ENCODE measurements at places on chromosomes 5 and 9.

- no peak for DNase-seq
Measured at GRCh38 chr5:145104106-145104505, 731.0 kb downstream of the PRELID2 start.

- no peak for DNase-seq
Measured at GRCh38 chr5:78607864-78608263, 40.7 kb downstream of the LHFPL2 start.

DNA sequence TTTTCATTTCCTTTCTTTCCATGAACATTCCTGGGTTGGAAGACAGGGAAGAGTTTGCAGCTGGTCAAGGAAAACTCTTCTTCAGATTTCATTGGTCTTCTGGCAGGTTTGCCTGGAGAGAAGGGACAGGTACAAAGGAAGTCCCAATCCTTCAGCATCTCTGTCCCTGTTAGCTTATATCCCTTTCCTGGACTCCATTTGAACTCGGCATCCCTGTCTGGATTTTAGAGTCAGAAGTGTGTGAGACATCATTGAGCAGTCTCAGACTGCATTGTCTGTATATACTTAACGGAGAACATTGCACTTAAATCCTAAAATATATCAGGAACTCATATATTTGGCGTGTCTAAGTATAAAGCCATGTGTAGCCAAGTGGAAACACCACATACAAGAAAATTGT lies 54.9 kb downstream of the ADGRV1 start:
- DNase-seq = no peak

GRCh38 chr5:95331358-95331757 lies 46.5 kb upstream of the MCTP1 start:
- no peak for DNase-seq

- DNase-seq = peak; percentile 35
Measured at GRCh38 chr5:98428806-98429205, 344.7 kb upstream of the RGMB start.

GRCh38 chr5:129917224-129917623 lies 13.0 kb downstream of the CHSY3 start:
- DNase-seq = no peak

GRCh38 chr5:108681079-108681921 lies 66.4 kb upstream of the FER start:
- DNase-seq = peak; percentile 50

DNA sequence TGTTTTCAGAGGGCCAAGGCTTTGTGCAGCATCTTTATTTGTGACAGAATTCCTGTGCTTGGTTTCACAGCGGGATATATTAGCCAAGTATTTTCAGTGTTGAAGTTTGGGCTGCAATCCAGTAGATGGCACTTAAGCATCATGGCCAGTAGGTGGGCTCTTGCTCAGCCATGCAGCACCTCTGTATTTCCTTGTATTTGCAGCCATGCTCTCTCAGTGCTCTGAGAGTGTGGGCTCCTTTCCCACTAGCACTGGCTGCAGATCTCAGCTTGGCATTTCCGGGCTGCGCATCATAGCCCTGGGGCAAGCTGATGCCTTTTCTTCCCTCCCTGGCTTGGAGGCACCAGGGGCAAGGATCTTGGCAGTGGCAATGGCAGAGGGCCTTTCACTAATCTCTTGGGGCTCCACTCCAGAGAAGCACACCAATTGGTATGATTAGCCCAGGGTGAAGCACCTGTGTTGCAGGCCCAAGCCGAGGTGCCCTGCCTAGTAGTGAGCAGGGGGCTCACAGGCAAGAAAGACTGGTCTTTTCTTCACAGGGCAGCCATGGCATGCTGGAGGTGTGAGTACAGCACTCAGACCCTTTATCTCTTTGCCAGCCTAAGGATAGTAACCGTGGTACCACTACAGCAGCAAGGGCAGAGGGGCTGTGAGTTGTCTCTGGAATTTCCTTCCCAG lies 48.3 kb downstream of the SLCO6A1 start:
- DNase-seq = peak; percentile 16

- DNase-seq = no peak
Measured at GRCh38 chr9:103755986-103756385, 338.1 kb upstream of the SMC2 start.

DNA sequence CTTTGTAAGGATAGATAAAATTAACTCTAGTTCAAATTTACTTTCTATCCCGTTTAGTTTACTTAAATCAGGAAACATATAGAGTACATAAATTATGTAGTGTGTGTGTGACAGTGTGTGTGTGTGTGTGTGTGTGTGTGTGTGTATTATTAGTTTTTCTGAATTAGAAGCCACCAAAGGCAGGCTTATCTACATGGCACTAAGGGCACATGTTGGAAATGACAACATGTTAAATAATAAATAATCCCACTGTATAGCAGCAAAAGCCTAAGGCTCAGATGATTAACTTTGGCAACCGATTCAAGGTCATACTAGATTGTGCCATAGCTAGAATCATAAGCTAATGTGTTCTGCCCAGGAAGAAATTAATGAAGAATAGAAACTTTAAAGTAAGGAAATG lies 54.6 kb downstream of the MEGF9 start:
- no peak for DNase-seq

- no peak for DNase-seq
Measured at GRCh38 chr5:80010754-80011392, 19.8 kb upstream of the MTX3 start.

- peak; percentile 11 for DNase-seq
Measured at GRCh38 chr9:23821375-23822181, 4.5 kb downstream of the ELAVL2 start.

DNA sequence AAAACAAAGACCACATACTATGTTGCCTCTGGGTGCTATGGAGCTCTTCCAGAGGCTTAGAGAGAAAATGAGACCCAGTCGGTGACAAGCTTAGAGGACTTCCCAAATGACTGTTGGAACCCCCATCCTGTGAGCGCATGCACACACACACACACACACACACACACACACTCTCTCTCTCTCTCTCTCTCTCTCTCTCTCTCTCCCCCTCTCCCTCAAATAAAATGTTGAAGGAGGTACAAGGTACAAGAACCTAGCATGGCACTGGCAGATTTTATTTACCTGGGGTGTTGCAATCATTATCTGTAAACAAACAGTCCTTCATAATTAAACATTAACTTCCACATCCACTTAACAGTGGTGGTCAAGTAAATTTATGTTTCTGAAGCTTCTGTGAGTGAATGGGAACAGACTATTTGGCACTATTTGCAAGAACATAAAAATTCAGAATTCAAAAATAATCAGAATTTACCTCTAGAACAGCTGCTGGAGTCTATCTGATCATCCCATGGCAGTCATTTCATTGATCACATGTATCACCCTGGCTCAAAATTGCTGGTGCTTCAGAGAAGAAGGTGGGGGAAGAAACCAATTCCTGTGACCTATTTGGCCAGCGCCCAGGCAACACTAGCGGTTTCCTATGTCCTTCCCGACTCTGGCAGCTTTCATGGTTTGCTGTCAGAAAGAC lies 24.9 kb downstream of the TRPM3 start:
- DNase-seq = no peak

GRCh38 chr5:5141625-5142525 lies 1.7 kb downstream of the ADAMTS16 start:
- DNase-seq = no peak

DNA sequence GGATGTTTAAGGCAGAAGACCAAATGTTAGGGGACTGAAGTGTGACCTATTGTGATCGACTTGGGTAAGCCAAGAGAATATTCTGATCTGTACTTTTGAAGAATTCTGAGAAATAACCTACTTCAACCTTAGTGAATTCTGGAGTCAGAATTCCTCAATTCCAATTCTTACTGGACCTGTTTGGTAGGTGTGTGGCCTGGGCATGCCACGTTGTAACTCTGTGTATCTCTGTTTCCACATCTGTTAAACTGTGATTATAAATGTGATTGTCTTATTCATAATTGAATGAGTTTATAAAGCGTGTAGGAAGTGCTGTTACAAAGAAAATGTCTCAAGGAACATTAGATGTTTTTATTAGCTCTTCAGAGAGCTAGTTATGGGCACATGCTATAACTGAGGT lies 64.5 kb downstream of the TUSC1 start:
- DNase-seq = no peak

DNA sequence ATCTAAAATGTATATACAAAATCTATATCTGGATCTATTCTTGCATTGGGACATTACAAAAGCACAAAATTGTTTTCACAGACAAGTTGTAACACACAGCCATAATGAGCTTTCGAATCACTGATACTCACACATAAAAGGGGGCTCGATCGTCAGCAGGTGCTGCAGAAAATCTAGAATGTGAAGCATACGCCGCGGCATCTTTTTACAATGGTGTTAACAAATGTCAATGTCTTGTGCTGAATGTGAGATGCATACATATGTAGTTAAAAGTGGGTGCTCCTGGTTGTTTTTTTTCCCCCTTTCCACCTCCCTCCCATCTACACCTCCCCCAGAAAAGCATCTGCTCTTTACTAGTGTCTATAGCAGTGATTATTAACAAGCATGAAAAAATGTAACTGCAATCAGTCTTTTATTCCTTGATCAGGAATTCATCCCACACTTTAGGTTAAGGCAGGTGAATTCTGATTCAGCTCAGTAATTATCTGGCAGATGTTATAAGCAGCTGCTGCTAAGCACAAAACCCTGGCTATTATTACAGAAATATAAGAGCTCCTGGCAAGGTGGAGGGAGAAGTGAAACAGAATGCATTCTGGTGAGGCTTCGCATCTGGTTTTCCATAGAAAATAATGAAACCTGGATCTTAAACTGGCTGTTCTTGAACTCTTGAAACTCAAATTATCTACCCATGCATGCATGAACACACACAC lies 114.1 kb downstream of the MPDZ start:
- DNase-seq = no peak

GRCh38 chr9:29697011-29697410 lies 2123.7 kb upstream of the C9orf72 start:
- peak; percentile 22 for DNase-seq

DNA sequence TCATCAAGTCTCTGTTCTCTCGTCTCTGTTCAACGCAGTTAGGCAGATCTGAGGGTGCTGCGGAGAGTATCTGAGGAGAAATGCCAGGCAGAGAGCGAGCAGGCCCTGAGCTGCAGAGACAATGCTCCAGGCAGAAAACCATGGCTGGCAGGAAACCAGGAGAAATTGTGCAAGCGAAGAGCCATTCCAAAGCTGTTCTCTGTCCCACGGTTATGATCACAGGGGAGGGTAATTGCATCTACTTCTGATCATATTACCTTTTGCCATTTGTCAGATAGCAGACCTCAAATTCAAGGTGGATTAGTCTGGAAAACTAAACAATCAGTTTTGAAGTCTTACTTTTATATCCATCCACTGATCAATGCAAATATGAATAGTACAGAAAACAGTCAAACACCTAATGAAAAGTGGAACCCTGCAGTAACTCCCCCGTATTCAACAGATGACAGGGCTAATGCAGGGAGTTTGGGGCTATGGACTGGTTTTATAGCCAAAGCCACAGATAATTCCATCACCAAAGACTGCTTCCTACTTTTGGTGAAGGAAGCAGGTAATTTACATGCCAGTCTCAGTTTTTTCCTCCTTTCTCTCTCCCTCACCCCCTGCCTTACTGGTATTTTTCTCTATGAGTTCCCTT lies 228.0 kb downstream of the DCP2 start:
- DNase-seq = peak; percentile 49

DNA sequence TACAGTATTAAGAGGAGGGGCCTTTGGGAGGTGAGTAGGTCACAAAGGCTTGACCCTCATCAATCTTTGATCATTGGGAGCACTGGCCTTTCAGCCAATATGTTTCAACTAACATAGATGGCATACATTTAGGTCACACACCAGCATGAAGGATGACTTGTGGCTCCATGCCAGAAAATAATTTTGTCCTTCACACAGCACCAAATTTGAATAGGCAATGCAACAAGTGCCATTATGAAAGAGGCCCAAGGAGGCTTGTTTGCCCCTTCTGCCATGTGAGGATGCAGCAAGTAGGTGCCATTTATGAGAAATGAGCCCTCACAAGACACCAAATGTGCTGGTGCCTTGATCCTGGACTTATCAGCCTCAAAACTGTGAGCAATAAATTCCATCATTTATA lies 81.1 kb downstream of the JAKMIP2 start:
- no peak for DNase-seq

GRCh38 chr5:75847561-75848021 lies 130.4 kb upstream of the POC5 start:
- DNase-seq = no peak

- no peak for DNase-seq
Measured at GRCh38 chr9:89408628-89409101, 89.2 kb downstream of the SEMA4D start.

DNA sequence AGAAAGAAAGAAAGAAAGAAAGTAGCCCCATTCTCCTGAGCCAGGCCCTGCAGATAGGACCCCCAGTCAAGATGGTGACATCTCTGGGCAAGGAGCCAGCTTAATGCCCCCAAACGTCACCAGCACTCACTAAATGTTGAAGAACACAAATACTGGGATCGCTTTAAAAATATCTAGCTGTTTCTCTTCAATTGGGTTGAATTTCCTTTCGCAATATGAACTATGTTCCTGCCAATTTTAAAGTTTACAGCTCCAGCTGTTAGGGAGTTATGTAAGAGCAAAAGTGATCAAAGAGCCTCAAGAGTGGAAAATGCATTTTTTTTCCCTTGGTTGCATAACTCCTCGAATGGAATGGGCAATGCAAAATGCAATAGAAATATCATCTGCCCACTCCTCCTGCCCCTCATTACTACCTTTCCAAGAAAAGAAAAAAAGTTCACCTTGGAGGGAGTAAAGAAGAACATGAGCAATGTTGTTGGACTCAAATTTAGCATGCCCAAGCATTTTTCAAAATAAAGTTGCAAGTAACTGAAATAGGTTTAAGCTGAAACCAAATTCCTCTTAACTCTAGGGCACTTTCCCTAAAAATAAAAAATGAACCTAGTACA lies 244.2 kb upstream of the PIK3R1 start:
- peak; percentile 33 for DNase-seq

DNA sequence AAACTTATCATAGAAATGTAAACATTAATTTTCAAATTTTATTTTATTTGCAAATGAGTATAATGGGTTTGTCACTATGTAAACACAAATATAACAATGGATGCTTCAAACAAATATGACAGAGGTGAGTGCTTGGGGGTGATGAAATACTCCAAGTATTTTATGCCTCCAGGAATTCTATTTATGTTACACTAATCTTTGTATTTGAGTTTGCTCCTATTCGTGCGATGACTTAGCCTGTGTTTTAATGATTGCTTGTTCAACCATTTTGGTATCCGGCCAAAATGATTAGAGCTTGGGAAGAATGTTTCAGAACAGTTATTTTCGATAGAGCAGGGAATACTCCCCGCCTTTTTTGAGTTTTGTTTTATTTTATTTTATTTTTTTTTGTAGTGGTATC lies 5.0 kb downstream of the DMRT2 start:
- no peak for DNase-seq

DNA sequence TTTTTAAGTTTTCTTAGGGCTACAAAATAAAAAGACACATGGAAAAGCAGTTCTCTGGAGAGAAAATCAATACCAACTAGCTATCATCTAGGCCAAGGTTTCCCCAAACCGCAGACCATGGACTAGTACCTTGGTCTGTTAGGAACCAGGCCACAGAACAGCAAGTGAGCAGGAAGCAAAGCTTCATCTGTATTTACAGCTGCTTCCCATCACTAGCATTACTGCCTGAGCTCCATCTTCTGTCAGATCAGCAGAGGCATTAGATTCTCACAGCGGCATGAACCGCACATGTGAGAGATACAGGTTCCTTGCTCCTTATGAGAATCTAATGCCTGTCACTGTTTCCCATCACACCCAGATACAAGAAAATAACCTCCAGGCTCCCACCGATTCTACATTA lies 1907.6 kb upstream of the ACO1 start:
- DNase-seq = no peak

GRCh38 chr5:149959406-149960236 lies 937 bp upstream of the SLC26A2 start:
- DNase-seq = peak; percentile 58
